ENCODE measurements at places on chromosomes 6 and 20. TPM values are rescaled to one million over a fixed set of nuclear protein-coding genes. Genes with fewer than 3 reads are reported as not detected.

Gene CD83
- 13.4 TPM for total RNA-seq

Gene SMIM26
- total RNA-seq: 59.9 TPM

Gene ANKRD66
- total RNA-seq: not detected

Gene DZANK1
- total RNA-seq: 1.00 TPM

Gene LTA
- total RNA-seq: not detected

Gene C6orf141
- not detected for total RNA-seq

Gene TGM3
- not detected for total RNA-seq

Gene MYH7B
- total RNA-seq: under 0.01 TPM

Gene LST1
- not detected for total RNA-seq

Gene CTCFL
- total RNA-seq: not detected

Gene ARFRP1
- 20.0 TPM for total RNA-seq

Gene TRIM38
- total RNA-seq: 17.3 TPM

Gene NRSN1
- total RNA-seq: not detected

Gene PPIL6
- 6.0 TPM for total RNA-seq

Gene HEY2
- 0.34 TPM for total RNA-seq

Gene RIMS4
- total RNA-seq: under 0.01 TPM

Gene LSM2
- total RNA-seq: 61.9 TPM

Gene TRERF1
- 0.67 TPM for total RNA-seq

Gene OR2H2
- total RNA-seq: not detected

Gene SRMS
- total RNA-seq: not detected

Gene SLC35F1
- 2.1 TPM for total RNA-seq

Gene DOP1A
- total RNA-seq: 32.1 TPM

Gene HSF2
- total RNA-seq: 29.0 TPM

Gene LINC00237
- total RNA-seq: not detected

Gene BEND6
- 1.4 TPM for total RNA-seq

Gene CRISP2
- not detected for total RNA-seq

Gene ANGPT4
- total RNA-seq: not detected

Gene FOXQ1
- not detected for total RNA-seq

Gene POU5F1
- not detected for total RNA-seq

Gene TMEM244
- not detected for total RNA-seq

Gene GPR6
- not detected for total RNA-seq

Gene TREML1
- total RNA-seq: not detected

Gene ADGB
- total RNA-seq: not detected

Gene MSH5
- 17.6 TPM for total RNA-seq

Gene PHF20
- total RNA-seq: 28.5 TPM

Gene EYS
- total RNA-seq: not detected

Gene MICA
- 56.6 TPM for total RNA-seq

Gene MYLK4
- total RNA-seq: 0.33 TPM

Gene SLC2A4RG
- 5.9 TPM for total RNA-seq

Gene SIGLEC1
- total RNA-seq: not detected

Gene BHLHE23
- not detected for total RNA-seq
